ENCODE measurements at places on chromosomes 11 and 22.

DNA sequence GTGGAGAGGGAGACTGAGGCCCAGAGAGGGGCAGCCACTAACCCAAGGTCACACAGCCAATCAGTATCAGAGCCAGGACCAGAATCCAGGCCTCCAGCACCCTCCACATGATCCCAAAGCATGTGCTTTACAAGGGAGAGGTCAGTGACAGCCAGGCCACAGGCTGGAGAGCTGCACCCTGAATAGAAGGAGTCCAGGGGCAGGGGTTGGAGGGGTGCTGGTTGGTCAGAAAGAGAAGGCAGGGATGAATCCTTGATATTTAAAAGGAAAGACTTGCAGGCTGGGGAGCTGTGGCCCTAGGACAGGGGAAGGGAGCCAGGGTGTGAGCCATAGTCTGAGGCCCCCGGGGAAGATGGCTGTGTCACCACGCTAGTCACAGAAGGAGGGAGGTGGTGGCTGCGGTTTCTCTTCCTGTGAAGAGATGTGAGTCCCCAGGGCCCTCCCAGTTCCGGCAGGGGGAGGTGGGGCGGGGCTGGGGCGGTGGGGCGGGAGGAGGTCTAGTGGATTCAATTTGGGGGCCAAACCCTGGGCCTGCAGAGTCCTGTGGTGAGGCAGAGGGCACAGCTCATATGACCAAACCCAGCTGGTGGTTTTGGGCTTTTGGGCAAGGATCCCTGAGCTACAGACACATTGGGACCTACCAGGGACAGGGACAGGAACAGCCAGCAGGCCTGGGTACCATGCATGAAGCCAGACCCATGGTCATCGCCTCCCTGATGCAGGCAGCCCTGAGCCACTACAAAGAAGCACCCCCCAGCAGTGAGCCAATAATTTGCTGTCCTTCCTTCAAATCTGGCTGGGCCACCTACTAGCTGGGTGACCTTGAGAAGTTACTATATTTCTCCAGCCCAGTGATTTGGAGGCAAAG, 14.0 kb downstream of the RAC2 start:
- no peaks in the 10 kb centered on the region for H3K27me3 ChIP-seq
- H3K4me3 ChIP-seq, result no peak overlapping the region
- H3K36me3 ChIP-seq, result peaks cover 9% of the 10 kb centered on the region
- no peak for DNase-seq
- peak overlapping the region; percentile 38 for H3K27ac ChIP-seq

GRCh38 chr11:69711822-69712801, 8.3 kb upstream of the FGF19 start:
- no peaks in the 10 kb centered on the region for H3K36me3 ChIP-seq
- no peak overlapping the region for H3K27ac ChIP-seq
- H3K4me1 ChIP-seq, result no peaks in the 10 kb centered on the region
- H3K27me3 ChIP-seq, result peaks cover 36% of the 10 kb centered on the region

- peaks cover 33% of the 10 kb centered on the region for H3K27me3 ChIP-seq
- no peak overlapping the region for H3K27ac ChIP-seq
- no peak for DNase-seq
- no peak overlapping the region for H3K4me3 ChIP-seq
- no peaks in the 10 kb centered on the region for H3K4me1 ChIP-seq
- no peaks in the 10 kb centered on the region for H3K36me3 ChIP-seq
Measured at GRCh38 chr11:122344215-122344614, 228.2 kb upstream of the BLID start.

- no peak for DNase-seq
- no peaks in the 10 kb centered on the region for H3K36me3 ChIP-seq
- H3K27me3 ChIP-seq, result no peaks in the 10 kb centered on the region
Measured at GRCh38 chr11:113553235-113553634, 78.0 kb upstream of the DRD2 start.

- no peaks in the 10 kb centered on the region for H3K27me3 ChIP-seq
- H3K4me1 ChIP-seq, result peaks cover 25% of the 10 kb centered on the region
- H3K4me3 ChIP-seq, result no peak overlapping the region
- H3K27ac ChIP-seq, result no peak overlapping the region
- H3K36me3 ChIP-seq, result no peaks in the 10 kb centered on the region
- no peak for DNase-seq
Measured at GRCh38 chr22:29947410-29948384, 64.7 kb downstream of the MTMR3 start.

Measured in Calu3 (cell line).